NCI-H2107 (cell line): ENCODE measurements at places on chromosomes 13 and 19.
A peak's percentile ranks its signal among the peaks of the same experiment; 100 is the strongest.

- DNase-seq: peak; percentile 30
Measured at GRCh38 chr19:55088543-55089341, 13.1 kb downstream of the EPS8L1 start.

GRCh38 chr19:42126574-42126973, 5.7 kb downstream of the POU2F2 start:
- no peak for DNase-seq

DNA sequence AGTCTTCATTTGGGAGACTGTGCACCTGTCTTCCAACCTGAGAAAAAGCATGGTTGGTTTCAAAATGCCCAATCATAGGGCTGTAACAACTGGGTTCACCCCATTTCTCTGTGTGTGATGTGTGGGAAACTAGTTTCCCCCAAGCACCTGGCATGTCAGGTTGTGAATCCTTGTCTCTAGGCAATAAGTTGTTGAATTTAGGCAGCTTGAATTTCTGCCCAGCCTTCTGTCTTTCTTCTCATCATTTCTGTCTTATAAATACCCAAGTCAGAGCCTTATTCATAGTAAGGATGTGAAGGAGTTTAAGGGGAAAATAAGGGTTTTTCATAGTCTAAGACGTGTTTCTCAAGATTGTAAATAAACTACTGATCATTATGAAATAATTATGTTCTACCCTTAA, 170.7 kb upstream of the RNF113B start:
- DNase-seq: no peak

GRCh38 chr13:25844559-25845434, 207.0 kb downstream of the SHISA2 start:
- no peak for DNase-seq

GRCh38 chr13:109130093-109130835, 500.9 kb downstream of the MYO16 start:
- DNase-seq: no peak

- DNase-seq: no peak
Measured at GRCh38 chr19:6679139-6679538, 9.2 kb upstream of the TNFSF14 start.

DNA sequence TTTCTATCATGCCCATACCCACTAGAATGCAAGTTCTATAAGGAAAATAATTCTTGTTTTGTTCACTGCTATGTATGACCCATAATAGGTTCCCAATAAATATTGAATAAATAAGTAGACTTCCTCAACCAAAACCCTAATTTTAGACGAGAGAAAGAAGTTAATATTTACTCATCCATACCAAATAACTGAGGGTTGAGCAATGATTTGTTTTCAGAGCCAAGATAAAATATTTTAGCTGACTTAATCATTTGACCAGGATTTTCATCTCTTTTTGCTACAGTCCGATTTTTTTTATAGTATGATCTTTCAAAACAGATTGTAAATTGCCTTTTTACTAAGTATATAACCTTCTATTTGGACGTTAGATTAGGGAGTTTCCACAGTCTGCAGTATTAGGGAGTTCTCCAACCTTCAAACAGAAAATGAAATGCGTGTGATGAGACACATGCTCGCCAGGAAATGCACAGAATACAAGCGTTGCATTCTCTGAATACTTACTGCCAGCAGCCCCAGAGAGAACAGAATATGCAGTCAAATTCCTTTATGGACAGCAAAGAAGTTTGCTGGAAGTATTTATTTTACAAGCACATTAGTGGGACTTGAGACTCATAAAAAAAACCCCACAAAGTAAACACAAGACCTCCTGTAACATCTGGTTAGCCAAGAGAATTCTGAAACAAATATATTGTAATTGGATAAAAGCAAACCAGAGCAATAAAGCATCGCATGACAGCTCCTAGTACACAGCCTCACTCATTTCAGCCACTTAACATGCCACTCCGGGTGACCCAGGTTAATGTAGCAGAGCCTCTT, 230.0 kb downstream of the MYO16 start:
- no peak for DNase-seq

- DNase-seq: no peak
Measured at GRCh38 chr13:70183041-70183440, 74.8 kb upstream of the KLHL1 start.

DNA sequence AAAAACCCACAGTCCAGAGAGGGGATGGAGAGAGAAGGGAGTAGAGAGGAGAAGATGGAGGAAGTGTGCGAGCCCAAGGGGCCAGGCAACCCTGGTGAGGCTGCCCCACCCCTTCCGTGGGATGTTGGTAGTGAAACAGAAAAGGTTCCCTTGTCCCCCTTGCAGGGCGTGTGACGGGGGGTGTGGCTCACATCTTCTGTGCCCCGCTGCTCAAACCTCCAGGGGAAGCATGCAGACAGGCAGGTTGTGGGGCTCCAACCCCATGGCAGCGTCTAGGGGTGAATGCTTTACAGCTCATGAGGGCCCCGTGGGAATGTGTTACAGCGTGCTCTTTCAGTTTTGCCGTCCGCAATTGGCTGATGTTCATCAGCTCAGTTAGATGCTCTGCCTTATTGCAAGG, 14.7 kb upstream of the EVI5L start:
- DNase-seq: no peak

GRCh38 chr13:21948769-21949474, 278.0 kb downstream of the FGF9 start:
- DNase-seq: no peak

DNA sequence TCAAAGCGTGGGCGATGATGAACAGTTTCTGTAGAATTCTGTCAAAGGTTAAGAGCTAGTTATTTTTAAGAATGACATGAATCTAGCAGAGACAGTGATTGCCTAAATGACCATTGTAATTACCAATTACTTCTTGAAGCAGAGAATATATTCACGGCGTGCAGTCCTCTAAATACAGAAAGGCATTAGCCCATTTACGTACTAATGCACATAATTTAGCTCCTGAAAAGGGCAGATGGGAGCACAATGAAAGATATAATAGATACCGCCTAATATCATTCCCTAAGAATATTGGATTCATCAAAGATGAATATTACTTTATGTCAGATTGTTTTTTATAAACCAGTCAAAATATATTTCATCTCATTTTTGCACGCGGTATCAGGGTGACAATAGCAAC, 212.4 kb downstream of the URI1 start:
- DNase-seq: no peak

GRCh38 chr13:59666504-59666903, 497.2 kb downstream of the DIAPH3 start:
- DNase-seq: no peak

DNA sequence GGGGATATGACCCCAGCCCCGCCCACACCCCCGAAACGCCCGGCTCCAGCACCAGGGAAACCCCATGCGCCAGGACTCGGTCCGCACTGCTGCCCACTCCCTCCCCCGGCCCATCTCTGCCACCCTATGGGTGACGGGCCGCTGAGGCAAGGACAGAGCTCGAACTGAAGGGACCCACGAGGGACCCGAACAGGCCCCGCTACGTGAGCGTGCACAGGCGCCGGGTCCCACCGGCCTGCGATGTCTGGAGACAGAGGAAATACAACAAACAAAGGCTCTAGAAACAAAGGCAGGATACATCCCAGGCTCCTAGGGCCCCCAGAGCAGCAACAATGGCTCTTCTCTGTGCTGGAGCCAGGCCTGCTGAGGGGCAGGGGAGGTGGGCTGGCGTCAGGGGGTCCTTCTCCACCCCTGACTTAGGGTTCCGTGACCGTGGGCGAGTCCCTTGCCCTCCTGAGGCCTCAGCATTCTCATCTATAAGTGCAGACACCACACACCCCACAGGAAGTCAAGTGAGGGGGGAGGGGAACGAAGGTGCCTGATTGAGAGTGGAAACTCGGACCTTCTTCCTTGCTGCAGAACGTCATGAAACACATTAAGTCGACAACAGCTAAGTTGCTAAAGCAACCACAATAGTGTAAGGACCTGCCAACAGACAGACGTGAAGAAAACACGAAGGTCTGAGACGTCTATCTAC, 3.1 kb downstream of the ABHD17A start:
- DNase-seq: no peak

GRCh38 chr13:27523346-27524073, 73.1 kb upstream of the MTIF3 start:
- DNase-seq: no peak

- no peak for DNase-seq
Measured at GRCh38 chr13:43799191-43799590, 12.4 kb upstream of the ENOX1 start.

DNA sequence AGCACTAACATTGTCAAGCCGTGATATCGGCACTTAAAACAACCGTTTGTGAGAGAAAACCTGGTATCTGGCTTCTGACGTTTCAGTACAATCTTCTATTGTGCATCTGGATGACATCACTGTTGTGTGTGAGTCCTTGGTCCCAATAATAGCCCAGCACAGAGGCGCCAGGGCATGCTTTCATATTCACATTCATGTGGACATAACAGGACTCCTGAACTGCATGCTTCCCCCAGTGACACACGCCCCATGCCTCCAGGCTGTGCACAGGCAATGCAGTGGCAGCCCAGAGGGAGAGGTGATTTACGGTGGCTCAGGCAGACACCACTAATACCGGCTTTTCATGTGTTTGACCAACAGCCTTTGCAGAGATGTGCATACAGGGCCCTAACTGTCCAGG, 58.1 kb downstream of the MRPL57 start:
- DNase-seq: no peak

- peak; percentile 48 for DNase-seq
Measured at GRCh38 chr19:46717034-46717715, at the start of gene PRKD2. TSS of gene PRKD2 (minus strand) at chr19:46717114. CDS start at chr19:46716370, 744 bp downstream.

GRCh38 chr19:17753976-17754375, 2.7 kb downstream of the FCHO1 start:
- DNase-seq: no peak

GRCh38 chr19:6740589-6741343, 1.3 kb downstream of the TRIP10 start:
- DNase-seq: no peak

- no peak for DNase-seq
Measured at GRCh38 chr13:60226507-60226906, 62.8 kb upstream of the DIAPH3 start.

GRCh38 chr19:10251792-10252694, at the start of gene MRPL4:
TSS of gene MRPL4 (plus strand) at chr19:10252214. CDS start at chr19:10252254, 40 bp downstream.
- DNase-seq: peak; percentile 89

DNA sequence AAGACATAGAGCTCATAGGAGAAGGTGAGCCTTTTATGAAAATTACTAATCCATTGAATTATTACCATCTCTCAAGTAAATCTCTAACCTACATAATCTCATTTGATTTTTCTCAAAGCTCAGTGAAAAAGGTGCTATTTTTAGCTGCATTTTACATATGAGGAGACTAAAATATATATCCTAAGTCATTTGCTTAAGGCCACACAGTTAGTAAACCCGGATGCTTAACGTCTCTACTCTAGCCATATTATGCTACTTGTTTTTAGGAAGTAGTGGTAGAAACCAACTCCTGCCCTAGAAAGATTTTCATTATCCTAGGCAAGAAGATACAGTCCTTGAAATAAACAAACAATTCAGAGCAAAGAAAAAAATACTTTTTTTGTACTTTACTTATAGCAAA, 108.9 kb downstream of the RBM26 start:
- DNase-seq: no peak

- DNase-seq: no peak
Measured at GRCh38 chr13:23634897-23635296, 64.7 kb downstream of the TNFRSF19 start.

DNA sequence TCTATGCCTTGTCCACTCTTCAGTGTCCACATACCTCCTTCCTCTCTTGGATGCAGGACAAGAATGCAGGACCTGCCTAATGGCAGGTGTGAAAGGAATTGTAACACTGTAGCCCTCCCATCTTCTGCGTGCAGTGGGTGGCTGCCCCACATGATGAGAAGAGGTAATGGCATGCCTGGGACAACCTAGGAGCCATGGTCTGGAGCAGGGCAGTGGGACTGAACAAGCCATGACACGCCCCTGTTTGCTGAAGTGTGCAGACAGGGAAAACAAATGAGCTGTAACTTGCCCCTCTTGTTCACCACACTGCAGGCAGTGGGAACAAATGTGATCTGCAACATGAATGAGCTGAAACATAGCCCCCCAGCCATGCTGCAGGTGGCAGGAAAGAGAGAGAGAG, 192.2 kb downstream of the PCDH17 start:
- no peak for DNase-seq

DNA sequence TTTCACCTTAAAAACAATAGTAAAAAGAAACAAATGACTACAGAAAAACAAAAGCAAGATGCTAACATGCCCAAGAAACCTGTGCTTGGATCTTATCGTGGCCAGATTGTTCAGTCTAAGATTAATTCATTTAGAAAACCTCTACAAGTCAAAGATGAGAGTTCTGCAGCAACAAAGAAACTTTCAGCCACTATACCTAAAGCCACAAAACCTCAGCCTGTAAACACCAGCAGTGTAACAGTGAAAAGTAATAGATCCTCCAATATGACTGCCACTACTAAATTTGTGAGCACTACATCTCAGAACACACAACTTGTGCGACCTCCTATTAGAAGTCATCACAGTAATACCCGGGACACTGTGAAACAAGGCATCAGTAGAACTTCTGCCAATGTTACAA, 6.0 kb downstream of the CKAP2 start:
- DNase-seq: no peak

DNA sequence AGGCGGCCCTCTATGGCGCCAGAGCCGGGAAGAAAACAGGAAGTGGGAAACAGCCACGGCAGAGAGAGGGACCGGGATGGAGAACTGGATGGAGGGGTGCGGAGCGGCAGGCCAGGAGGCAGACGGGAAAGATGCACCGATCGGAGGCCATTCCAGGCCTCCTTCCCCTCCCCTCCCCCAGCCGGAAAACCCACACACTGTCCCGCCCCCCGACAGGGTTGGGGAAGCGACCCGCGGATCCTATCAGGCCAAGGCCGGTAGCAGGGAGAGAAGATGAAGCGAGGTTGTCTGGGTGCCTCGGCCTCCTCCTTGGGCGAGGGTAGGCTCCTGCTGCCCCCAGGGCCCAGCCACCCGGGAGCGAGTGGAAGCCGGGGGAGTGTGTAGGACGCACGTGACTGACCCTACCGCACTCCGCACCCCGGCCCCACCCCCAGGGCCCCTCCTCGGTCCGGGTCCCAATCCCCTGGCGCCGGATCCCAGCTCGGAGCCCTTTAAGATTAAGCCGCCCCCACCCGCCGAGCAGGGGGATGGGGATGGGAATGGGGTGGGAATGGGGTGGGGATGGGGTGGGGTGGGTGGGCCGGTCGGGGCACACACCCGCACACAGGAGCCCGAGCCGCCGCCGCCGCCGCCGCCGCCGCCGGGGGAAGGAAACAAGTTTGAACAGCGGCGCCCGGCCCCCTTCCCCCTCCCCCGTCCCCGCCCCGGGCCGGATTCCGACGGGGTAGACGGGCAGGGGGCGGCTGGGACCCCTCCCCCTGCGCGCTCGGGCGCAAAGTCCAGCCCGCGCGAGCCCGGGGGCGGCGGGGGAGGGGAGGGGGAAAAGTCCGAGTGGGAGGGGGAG, 1.5 kb downstream of the ERF start:
- DNase-seq: no peak
